ENCODE measurements at places on chromosomes 2 and 18.

GRCh38 chr2:72106978-72107377 is 40.7 kb downstream of the CYP26B1 start:
- DNase-seq = no peak

DNA sequence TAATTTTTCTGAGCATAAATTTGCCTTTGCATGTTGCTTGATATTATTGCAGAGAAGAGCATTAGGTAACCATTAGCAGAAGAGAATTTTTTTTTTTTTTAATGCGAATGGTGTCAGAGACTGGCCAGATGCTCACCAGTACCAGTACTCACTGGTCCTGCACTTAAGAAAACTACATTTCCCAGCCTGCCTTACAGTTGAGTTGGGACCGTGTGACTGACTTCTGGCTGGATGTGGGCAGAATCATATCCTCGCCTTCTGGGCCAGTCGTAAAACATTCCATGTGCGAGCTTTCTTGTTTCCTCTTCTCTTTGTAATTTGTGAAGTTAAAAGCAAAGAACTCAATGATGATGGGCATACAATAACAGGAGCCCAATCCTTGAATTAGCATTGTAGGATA is 132.4 kb downstream of the LRRC30 start:
- DNase-seq = no peak

- DNase-seq = no peak
These were observed 176.3 kb downstream of the TWIST2 start for GRCh38 chr2:239024226-239024625.

DNA sequence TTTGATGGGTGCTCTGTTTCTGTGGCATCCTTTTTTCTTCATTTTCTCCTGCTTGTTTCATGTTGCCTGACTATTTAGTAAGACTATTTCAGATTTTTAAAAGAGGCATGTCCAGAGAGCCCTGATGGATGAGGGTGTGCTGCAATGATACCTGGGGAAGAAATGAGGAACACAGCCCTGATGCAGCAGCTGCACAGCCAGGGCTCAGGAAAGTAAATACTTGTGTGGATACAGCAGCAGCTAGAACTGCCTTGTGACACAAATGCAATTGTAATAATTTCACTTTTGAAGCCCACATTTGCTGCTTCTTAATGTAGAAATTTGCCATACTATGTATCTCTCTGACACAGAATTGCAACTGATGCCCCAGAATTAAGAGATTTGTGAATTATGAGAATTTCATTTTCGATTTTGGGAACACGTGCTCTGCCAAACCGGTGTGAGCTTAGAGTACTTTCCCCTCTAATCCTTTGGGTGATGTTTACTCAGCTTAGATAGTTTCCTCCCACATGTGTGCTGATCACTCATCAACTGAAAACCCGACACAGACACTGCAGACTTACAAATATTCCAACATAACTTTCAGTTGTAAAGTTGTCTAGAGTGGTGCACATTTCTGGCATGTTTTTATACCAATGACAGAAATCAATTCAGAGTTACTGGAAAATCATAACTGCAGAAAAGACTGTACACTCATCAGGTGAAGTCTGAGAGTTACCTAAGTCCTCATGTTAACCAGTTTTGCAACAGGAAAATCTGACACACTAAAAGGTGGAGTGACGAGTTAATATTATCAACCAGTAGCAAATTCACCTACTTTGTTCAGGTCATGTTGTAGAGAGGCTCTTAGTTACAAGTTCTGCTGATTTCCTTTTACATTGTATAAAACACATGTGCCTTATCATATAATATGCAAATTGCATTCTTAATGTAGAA is 383.4 kb downstream of the CBLN2 start:
- DNase-seq = no peak

DNA sequence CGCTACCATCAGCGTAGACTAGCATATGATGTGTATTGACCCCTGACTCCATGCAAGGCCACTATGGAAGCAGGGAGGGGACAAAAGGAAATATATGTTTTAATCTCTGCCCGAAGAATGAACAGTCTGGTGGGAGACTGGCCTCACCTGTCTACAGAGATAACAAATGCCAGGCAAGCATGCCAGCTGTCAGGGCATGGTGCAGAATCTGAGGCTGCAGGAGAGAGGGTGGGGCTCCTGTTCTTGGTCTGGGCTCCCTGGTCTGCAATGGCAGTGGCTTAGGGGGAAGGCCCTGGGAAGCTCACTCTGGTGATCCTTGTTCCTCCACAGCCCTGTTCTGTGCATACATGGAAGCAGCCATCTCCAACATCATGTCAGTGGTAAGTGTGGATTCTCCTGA is 27.5 kb downstream of the SLC14A2 start:
- no peak for DNase-seq

- DNase-seq = no peak
These were observed 158.8 kb upstream of the KYNU start for GRCh38 chr2:142718576-142719155.

- DNase-seq = no peak
These were observed 40.0 kb downstream of the FAM228A start for GRCh38 chr2:24214880-24215279.

GRCh38 chr2:194086129-194086528 is 1570.9 kb upstream of the SLC39A10 start:
- no peak for DNase-seq
